ENCODE measurements at places on chromosomes 11 and 22.

- no peak for DNase-seq
Measured at GRCh38 chr11:101862391-101863233, 52.2 kb upstream of the CEP126 start.

DNA sequence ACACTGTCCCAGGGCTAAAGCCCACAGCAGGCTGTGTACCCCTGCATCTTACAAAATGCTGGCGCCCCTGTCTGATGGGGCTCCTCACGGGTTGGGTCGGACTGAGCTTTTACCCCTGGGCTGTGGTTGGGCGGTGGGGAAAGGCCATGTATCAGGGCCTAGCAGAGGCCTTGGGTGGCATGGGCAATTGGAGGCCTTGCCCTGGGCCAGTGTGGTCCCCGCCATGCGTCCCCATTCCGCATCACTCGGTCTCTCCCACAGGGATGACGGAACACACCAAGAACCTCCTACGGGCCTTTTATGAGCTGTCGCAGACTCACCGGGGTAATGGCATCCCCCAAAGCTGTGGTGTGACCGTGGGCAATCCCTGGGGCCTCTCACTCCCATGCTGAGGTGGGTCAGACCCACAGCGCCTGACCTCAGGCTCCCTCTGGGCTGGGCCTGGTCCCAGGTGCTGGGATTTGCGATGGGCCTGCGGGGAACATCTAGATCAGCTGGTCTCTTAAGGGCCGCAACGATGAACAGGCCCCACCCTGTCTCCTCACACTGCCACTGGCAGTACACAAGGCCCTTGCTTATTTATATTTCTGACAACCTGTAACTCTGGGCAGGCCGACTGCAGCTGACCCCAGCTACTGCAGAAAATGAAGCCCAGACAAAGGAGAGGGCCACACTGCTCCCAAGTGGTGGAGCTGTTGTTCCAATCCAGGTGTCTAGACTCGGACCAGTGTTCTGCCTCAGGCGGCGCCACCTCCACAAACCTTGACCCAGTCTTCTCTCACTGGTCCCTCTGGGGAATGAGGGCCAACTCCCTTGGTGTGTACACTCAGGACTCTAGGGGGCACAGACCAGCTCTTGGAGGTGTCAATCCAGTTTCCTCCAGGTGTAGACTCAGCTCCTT, 12.3 kb downstream of the SLC16A8 start:
- no peak for DNase-seq

GRCh38 chr11:66979336-66979980, 4.4 kb downstream of the C11orf86 start:
- DNase-seq, result no peak

- no peak for DNase-seq
Measured at GRCh38 chr22:43000441-43001175, 14.3 kb downstream of the PACSIN2 start.

- DNase-seq, result no peak
Measured at GRCh38 chr11:67013511-67014045, 9.4 kb upstream of the SYT12 start.

- DNase-seq, result no peak
Measured at GRCh38 chr22:45334068-45334467, 24.3 kb downstream of the FAM118A start.

- no peak for DNase-seq
Measured at GRCh38 chr22:20395181-20395906, 1.4 kb downstream of the ZNF74 start.

GRCh38 chr22:50090412-50090714, 557 bp downstream of the MOV10L1 start:
- no peak for DNase-seq

DNA sequence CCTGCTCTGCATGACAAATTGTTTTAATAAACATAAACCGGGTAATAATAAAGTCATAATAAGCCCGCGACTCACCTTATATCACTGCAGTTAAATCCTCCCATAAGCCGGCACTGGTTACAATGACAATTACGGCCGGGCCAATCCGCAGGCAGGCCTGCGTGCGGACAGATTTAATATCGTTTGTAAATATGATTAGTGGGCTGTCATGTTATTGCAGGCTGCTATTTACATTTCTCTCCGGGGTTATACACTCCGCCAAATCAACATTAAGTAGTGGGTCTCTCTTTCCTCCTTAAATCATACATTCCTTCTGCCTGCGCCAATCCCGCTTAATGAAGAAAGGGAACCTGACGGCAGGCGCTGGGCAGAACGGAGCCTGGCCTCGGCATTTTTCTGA, 51.8 kb upstream of the LMO1 start:
- no peak for DNase-seq

- no peak for DNase-seq
Measured at GRCh38 chr11:112345706-112346105, 85.0 kb upstream of the PLET1 start.

GRCh38 chr11:19161651-19162050, 40.1 kb downstream of the CSRP3 start:
- no peak for DNase-seq

DNA sequence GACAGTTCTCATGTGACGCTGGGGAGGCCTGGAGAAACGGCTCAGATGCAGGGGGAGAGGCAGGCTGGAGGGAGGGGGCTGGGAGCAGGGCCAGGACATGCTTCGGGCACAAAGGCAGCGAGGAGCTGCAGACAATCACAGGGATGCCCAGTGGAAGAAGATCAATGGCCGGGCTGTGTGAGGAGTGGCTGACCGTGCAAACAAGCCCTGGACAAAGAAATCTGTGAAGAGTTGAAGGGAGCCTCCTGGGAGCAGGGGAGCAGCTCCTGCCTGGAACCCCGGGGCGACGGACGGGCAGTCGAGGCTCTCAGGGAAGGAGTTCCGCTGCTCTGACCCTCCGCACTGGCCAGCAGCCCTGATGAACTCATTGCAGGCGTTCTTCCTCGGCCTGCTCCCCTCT, 126.7 kb upstream of the B3GAT1 start:
- DNase-seq, result no peak

DNA sequence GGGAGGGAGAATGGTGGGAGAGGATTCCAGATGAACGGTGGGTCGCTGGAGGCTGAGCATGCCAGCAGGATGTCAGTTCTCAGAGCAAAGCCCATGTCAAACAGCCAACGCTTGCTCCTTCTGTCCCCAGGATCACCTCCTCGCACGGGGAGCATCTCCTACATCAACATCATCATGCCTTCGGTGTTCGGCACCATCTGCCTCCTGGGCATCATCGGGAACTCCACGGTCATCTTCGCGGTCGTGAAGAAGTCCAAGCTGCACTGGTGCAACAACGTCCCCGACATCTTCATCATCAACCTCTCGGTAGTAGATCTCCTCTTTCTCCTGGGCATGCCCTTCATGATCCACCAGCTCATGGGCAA, 1.5 kb downstream of the MCHR1 start:
- no peak for DNase-seq

DNA sequence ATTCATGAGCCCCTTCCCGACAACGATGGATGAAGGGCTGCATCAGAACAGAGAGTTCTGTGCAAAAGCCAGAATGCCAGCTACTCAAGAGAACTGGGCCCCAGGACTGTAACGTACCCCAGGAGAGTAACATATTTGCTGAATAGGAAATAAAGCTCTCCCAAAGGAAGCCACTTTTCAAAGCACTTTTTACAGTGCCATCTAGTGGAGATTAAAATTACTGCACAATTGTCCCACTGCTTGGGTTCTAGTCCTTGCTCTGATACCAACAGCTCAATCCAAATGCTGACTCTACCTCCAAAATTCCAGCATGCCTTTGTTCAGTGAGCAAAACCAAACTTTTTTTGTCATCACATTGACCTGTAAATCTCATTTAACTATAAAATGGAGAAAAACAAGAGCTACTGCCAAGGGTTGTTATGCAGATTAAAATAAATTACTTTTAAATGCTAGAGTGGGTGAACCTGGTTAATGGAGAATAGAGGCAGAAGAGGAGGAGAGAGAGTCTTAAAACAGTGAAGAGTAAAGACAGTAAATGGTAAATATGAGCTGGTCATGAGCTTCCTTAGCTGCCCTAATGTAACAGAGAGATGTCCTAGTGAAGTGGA, 87.6 kb upstream of the FSHB start:
- no peak for DNase-seq

GRCh38 chr11:15258433-15259165, 143.9 kb downstream of the INSC start:
- no peak for DNase-seq

DNA sequence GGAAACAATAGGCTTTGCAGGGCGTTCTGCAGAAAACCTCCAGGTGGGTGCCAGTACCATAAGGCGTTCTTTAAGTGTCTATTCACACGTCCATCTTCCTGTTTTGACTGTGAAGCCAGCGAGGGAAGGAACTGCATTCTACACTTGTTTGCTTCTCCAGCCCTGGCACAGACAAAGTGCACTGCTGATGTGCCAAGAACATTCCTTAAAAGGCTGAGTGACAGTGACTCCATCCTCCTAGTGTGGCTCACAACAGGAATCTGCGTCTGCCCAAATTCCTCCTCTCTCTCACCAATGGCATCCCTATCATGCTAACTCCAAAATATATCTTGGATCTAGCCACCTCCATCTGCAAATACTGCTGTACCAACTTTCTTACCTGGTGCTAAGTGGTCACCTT, 407.4 kb upstream of the SYN3 start:
- no peak for DNase-seq

DNA sequence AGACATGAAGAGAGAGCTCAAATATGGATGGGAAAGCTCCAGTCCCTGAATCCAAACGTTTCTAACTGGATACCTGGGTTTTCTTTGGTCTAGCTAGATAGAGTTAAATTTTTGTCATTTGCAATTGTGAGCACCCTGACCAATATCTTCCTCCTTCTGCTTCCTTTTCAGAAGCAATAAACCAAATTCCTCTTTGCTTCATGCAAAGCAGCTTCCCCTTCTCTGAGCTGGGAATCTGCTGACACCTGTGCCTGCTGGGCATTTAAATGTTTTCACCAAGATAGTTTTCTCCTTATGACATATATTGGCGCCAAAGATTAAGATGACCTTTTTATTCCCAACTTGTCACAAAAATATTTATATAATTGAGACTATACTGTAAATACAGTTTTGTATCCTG, 27.9 kb upstream of the PAK1 start:
- DNase-seq, result no peak

DNA sequence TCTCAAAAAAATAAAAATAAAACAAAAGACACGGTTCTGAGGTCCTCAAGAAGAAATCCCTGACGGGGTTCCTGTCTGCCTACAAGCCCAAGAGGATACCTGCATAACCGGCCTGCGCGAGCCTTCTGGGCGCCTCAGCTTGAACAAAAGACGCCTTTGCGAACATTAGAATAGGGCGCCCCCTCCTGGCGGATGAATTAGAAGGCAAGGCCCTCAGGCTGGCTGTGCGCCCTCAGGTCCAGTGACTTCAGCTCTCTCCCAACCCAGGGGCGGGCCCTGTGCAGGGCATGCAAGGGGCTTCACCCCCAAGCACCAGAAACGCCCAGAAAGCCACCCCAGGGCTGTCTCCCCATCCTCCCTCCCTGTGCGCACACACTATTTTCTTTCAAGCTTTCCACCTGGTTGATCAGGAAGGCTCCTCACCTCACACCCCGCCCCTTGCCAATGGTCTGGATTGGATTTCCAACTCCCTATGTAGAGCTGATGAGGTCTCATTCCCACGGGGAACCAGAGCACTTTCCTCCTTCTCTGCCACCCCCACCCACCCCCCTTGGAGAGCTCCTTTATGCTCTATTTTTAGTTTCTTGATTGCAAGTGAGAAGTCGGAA, 273.3 kb downstream of the BUD13 start:
- DNase-seq, result no peak

GRCh38 chr11:131809203-131809918, 438.9 kb downstream of the NTM start:
- no peak for DNase-seq

GRCh38 chr11:8267831-8268529, 4.3 kb upstream of the LMO1 start:
- no peak for DNase-seq

DNA sequence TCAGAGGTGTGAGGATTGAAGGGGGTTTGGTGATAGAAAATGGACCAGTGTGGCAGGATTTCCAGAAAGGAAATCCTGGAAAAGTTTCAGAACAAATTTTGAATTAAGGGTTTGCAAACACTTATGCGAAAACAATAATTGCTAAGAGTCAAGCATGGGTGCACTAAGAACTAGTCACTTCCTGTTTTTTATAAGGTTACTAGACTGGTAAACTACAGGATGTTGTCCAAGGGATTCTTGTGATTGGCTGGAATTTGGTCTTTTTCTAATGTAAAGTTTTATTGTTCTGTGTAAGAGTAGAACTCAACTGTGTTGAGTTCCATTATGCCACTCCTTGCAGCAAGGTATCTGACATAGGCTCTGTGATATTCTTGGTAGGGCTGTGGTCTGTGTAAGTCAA, 54.1 kb downstream of the LIF start:
- no peak for DNase-seq

DNA sequence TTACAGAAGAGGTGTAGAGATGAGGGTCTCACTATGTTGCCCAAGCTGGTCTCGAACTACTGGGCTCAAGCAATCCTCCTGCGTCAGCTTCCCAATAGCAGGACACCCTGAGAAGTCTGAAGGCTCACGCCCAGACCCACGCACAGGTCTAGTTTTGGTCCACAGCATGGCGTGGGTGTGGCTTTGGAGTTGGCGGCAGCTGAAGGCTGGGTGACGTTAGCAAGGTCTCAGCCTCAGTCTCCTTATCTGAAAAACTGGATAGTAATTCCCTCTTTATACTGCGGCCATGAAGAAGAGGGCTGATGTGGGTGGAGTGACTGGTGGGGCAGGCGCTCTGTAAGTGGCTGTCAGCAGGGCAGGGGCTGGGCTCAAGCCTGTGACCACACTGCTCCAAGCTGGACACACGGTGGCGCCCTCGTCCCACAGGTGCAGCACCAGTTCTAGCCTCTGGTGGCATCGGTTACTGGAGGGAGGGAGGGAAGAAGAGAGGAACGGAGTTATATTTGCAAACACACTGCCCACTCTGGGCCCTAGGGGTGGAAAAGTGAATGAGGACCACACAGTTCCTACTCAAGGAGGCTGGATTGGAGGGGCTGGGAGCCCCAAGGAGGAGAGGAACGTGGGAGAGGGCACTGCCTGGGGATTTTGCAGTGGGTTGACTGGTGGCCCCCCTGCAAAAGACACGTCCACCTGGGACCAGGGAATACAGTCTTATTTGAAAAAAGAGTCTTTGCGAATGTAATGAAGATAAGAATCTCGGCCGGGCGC, 19.6 kb upstream of the CARD10 start:
- DNase-seq, result peak; percentile 68

DNA sequence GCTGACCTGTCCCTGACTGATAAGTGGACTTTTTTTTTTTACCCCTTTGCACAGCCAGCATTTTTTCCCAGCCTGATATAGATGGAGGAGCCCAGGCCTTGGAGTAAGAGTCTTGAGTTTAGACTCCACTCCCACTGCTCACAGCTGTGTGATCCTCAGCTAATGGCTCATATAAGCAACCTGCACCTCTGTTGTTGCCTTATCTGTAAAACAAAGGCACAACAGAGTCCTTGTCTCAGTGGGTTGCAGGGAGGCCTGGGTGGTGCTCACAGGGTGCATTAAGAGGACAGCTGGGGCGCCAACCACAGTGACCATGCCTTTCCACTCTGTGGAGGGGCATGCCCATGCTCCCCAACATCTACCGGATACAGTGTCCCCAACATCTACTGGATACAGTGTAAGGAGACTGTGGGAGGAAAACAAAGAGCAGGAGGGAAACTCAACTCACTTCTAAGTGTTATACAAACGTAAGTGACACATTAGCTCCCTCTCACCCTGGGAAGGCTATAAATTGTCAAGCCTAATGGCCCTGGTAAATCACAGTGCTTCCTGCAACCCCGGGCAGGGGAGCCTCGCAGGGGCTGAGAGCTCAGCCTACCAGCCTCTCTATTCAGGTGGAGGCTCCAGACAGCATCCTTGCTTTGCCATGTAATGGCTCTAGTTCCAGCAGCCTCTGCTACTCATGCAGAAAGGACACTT, 109.5 kb downstream of the TENM4 start:
- DNase-seq, result no peak

Measured in stimulated activated CD8-positive, alpha-beta memory T cell treated with anti-CD3 and anti-CD28 coated beads, Interleukin-15, amount 100 ng/mL, for 4 hours (primary cell).